ENCODE measurements at places on chromosomes 11 and 22.

GRCh38 chr22:40578171-40578570, 58.3 kb downstream of the MRTFA start:
- no peak for DNase-seq

DNA sequence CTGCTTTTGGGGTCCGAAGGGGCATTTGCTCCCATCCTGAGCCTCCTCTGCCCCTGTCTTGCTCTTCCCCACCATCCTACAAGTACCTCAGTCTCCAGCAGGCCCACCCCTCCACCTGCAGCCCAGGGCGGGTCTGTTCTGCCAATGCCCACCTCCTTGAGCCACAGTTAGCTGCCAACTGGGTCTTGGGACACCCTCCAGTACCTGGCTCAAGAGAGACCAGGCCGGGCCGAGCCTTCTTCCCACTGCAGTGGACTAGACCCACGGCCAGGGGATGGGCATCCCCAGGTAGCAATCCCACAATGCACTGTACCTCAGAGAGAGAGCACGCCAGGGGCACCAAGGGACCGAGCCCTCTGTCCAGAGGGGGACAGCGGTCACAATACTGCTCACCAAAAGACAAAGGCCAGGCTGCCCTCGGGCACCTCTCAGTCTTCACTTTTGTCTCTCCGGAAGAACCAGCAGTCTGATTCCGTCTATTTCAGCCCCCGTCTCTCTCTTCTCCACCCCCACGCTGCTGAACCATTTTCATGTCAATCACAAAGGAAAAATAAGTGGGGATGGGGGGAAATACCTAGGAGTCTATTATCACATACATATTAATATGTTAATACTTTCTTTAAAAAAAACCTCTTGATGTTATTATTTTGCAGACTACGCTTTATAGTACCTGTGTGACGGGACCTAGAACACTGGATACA, 51.7 kb downstream of the SYT13 start:
- DNase-seq = no peak

DNA sequence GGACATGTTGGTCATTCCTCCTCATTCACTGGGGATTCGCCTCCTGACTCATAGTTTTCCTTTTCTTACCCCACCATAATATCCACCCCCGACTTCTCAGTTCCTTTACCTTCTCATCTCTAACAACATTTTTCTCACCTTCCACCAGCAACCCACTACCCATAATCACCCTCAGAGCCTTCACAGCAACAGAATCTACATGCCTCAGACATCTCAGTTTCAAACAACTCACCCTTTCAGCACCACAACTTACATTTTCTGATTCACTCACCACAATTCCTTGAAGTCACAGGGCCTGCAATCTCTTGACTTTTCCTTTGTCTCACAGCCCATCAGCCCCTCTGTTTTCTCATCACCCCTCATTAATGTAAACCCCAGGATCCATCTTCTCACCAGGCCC, 2.3 kb upstream of the MTNR1B start:
- DNase-seq = no peak

DNA sequence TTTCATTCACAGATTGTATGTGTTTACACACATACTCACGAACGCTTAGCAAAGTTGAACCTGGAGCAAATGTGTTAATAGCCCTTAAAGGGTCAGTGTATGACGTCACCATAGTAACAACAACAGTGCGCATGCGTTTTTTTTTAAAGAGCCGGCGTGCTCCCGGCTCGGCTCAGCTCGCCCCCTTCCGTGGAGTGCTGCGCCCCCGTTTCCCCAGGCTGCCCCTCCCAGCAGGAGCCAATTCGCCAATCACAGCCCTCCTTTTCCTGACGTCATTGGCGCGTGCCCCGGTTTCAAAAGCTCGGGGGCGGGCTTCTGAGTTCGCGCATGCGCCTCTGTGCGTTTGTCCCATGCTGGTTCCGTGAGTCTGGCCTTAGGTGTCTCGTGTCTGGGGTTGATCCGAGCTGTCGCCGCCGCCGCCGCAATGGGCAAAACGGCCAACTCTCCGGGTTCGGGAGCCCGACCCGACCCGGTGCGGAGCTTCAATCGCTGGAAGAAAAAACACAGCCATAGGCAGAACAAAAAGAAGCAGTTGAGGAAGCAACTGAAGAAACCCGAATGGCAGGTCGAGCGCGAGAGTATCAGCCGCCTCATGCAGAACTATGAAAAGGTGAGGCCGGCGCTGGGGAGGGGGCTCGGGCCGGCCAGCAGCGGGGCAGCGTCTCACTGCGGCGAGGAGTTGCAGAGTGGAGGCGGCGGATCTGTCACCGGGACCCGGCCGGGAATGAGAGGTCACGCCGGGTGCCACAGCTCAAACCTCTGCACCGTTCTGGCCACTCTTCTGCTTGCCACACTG, at the start of gene DDX10:
TSS of gene DDX10 (plus strand) at position 340 of the 796 bp plus-strand sequence. CDS start at position 425, 85 bp downstream.
- DNase-seq = peak; percentile 98

- DNase-seq = peak; percentile 61
These were observed 561 bp downstream of the PGM2L1 start for GRCh38 chr11:74397501-74398243.

GRCh38 chr22:39308614-39309363, 10.6 kb downstream of the RPL3 start:
- DNase-seq = peak; percentile 90

DNA sequence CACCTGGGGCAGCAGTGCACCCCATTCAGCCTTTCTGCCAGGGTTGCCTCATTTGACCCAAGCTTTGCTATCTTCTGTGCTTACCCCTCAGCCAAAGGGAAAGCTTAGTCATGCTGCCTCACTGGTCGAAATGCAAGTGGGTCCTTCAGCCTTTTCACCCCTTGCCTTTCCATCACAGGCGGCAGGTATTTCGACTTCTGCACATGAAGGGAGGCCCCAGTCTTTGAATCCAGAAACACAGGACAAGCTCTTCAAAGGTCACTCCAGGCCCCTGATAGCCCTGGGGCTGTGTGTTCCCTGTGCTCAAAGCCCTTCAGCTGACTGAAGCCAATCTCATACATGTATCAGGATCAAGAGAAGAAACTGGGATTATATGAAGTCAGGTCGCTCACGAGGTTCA, 129.7 kb downstream of the SNX19 start:
- DNase-seq = no peak

DNA sequence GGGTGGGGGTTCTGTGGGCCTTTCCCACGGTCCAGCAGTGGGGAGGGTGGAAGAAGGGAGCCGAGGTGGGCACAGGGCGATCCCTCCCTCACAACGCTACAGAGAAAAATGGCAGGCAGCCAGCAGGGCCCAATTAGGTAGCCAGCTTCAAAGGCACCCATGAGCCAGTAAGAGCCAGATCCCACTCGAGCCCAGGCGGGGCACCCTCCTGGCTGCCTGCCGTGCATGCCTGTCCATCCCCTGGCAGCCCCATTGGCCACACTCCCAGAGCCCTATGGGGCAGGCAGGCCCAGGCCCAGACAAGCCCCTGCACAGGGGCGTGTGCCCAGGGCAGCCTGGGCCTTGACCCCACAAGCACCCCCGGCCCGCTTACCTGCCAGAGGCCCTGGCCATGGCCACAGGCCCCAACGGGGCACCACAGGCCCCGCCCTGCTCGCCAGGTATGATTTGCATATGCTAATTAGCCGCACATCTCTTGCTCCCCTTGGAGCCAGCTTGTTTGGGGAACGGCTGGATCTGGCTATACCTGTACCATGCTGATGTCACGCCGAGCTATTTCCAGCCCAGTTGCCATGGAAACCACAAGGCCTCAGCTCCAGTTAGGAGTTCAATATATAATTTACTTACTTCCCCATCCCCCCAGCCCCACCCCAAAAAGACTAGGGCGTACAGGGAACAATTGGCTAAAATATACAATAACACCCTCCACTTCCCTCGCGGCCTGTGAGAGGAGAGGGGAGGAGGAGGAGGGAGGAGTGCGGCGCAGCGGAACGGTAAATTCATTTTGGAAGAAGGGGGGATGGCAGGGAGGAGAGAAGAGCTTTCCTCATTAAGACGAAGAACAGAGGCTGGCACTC, 47.5 kb upstream of the TCF20 start:
- no peak for DNase-seq

DNA sequence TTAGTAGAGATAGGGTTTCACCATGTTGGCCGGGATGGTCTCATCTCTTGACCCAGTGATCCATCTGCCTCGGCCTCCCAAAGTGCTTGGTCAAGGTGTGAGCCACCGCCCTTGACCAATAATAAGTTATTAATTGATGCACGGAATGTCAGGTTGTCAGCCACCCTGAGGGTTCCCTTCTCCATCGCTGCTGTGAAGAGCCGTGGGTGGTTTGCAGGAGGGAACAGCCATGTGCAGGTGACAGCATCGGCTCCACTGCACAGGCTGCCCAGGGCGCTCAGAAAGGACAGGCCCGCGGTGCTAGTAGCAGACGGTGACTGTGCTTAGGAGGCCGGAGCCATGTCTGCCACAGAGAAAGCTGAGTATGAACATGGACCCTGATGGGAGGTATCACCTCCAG, 814.0 kb downstream of the BRD1 start:
- no peak for DNase-seq

- peak; percentile 93 for DNase-seq
These were observed 1.9 kb downstream of the PIWIL3 start for GRCh38 chr22:24772493-24773220.

DNA sequence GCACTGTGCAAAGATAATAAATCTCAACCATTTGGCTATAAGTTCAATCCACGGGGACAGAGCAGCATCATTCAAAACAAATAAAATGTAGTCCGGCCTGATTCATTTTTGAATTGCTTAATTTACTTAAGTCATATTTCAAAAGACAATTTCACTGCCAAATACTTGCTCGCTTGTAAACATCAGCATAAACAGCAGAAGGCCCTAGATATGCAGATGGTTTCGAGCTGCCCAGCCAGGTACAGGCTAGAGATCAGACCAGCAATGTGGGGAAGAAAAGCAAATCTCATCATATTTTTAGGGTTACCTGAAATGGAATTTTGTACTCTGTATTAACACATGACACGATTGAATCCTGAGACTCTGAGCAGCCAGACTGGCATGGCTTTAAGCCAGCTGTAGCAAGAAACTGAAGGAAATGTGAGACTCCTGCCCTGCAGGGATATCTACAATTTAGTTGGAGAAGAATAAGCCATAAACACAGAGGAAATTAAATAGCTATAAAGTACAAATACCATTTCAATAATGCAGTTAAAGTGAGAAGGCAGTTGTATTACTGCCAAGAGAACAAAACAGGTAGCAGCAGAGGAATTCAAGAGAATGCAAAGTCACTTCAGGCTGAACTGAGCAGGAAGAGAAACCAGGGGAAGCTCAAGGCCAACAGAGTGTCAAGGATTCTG, 440.3 kb downstream of the ETS1 start:
- DNase-seq = no peak

DNA sequence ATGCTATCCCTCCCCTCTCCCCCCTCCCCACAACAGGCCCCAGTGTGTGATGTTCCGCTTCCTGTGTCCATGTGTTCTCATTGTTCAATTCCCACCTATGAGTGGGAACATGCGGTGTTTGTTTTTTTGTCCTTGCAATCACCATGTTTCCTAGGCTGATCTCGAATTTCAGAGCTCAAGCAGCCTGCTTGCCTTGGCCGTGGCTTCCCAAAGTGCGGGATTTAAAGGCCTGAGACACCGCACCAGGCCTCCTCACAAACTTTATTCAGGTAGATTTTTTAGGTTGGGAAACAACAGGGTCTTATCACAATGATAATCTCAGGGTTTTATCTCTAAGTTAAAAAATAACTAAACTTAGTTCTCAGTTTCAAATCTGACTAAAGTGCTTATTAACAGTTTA, 125.4 kb downstream of the LUZP2 start:
- DNase-seq = no peak

DNA sequence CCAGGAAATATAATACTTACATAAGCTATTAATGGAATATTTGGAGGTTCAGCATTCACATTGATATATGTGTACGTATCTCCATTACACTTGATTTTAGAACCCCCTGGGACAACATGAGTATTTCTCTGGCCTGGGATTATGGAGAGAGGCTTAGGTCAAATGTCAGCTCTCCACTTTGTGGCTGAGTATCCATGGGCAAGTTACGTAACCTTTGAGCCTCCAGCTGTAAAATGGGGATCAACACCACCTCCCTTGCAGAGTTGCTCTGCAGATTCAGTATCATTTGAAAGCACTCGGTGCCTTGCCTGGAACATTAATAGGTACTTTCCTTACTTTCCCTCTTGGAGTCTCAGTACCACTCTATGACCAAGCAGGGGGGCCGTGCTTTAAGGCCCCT, 33.2 kb downstream of the C22orf31 start:
- no peak for DNase-seq

DNA sequence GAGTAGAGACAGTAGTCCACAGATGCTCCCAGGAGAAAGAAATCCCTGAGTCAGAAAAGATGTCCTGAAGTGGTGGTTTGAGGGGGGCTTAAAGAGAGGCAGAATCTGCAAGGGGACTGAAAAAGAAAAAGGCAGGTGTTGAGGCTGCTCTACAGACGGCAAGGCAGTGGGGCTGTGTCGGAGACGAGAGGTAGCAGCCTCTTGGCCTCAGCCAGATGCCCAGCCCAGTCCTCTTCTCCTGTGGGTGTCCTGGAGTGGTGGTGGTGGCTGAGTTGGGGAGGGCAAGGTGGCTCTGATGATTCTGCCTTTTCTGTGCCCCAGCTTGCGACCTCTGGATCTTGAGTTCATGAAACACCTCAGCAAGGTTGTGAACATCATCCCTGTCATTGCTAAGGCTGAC, 9.3 kb upstream of the WBP2NL start:
- DNase-seq = no peak

- no peak for DNase-seq
These were observed 126.4 kb upstream of the RASSF10 start for GRCh38 chr11:12882670-12883069.

DNA sequence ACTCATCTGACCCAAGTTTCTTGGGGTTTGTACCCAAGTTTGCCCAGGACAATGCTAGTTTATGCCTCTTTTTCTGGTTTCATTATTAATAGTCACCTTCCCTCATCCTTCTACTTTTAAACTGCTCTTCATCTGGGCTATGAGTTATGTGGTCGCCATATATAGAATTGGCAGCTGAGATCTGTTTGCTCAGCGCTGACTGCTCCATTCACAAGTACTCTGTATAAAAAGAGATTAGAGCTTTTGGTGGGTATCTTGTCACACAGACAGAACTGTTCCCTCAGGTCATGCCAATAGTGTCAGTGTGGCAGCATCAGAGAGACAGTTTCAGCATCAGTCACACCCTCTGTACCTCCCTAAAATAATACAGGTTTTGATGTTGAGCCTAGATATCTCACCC, 326.0 kb downstream of the RAB38 start:
- no peak for DNase-seq

GRCh38 chr11:13333456-13333957, 55.9 kb downstream of the BMAL1 start:
- DNase-seq = peak; percentile 68
